Naive B cell (primary cell): ENCODE measurements at places on chromosomes 1 and 21.

DNA sequence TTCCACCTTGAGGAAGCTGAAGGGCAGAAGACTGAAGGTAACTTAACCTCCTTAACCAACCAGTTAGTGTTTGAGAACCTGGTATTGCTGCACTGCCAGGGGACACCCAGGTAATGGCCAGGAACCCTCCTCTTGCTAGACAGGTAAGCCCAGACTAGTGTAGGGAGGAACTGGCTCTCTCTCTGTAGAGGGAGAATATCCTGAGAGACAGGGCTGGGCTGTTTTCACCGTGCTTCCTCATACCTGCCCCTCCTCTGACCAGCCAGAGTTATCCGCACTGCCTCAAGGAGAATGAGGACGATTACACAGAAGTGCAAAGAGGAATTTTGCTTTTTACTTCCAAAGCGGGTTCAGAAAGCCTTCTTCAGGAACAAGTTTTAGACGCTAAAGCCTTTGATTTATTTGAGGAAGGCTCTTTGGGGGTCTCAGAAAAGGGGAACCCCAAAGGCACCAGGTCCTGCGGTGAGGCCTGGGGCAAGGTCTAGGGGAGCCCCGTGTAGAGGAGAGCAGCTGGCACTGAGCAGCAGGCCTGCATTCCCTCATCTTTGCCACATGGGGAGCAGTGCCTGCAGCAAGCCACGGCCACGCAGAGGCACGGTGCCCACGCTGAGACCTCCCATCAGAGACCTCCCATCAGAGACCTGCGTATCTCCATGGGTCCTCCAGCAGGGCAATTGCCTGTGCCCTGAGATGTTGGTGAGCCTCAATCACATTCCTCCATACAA, 13.5 kb downstream of the GNG4 start:
- DNase-seq, result no peak

DNA sequence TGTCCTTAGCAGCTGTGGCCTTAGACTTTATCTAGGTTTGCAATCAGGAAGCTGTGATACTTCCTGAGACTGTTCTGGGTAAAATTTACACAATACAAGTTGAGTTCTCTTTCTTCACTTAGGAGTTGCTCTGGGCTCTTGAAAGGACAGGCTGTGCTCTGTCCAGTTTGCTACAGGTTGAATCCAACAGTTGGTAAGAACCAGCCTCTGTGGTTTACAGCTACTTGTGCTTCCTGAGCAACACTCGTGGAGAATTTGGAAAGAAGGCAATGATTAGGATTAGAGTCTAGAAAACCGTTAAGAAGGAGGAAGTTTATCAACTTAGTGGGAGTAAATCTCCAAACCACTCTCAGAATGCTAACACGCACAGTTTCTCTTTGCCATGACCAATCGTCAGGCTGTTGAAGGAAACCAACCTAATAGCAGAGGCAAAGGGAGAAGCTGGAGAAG, 26.8 kb downstream of the GFI1 start:
- DNase-seq, result no peak

- DNase-seq, result no peak
These were observed 253.7 kb downstream of the HHAT start for GRCh38 chr1:210582205-210582970.

GRCh38 chr1:248631354-248632008, 3.4 kb downstream of the OR2T11 start:
- DNase-seq, result no peak

DNA sequence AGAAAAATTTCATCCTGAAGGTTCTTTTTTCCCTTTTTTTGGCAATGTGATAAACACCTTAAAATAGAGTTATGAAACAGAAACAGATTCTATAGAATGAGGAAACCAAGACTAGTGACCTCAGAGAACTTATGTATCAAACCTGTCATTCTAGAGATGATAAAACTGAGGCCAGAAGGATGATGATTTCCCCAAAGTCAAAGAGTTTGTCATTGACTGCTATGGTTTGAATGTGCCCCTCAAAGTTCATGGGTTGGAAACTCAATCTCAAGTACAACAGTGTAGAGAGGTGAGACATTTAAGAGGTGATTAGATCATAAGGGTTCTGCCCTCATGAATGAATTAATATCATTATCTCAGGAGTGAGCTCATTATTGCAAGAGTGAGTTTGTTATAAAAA, 13.7 kb upstream of the BEND5 start:
- DNase-seq, result no peak

DNA sequence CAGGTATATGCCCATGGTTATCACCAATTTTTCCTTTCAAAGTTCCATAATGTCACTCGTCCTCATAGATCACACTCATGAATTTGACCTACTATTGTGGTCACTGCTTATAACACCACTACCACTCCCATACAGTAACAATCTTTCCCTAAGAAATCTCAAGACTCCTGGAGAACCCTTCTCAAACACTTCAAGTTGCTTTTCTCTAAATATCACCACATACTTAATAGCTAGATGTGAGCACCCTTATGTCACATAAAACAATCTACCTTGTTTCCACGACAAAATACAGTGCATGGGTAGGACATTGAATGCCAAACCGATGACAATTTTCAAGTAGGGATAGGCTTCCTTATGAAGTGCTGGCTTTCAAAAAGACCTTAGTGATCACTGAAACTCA, 104.5 kb downstream of the LRRC53 start:
- no peak for DNase-seq

- DNase-seq, result no peak
These were observed 155.2 kb downstream of the FOXD2 start for GRCh38 chr1:47593013-47593568.

DNA sequence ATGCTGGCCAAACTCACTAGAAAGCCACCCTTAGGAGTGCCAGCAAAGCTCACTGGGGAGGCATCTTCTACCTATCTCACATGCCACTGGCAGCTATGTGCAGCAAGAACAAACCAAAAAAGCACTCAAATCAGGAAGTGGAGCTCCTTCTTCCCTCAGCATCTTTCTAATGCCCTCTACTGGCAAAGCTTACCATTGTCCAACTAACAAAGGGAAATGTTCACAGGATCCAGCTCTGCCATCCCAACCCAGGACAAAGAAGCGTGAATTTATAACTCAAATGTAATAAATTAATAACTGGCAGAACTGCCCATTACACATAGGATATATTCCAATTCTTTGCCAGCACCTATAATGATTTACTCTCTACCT, 38.9 kb downstream of the LEPR start:
- no peak for DNase-seq

- no peak for DNase-seq
These were observed 251.1 kb downstream of the COL11A1 start for GRCh38 chr1:102857251-102857650.
